ENCODE measurements at places on chromosomes 6 and 20. TPM values are rescaled to one million over a fixed set of nuclear protein-coding genes. Genes with fewer than 3 reads are reported as not detected.

ADTRP gene
- 4.1 TPM for total RNA-seq

BCAS1 gene
- not detected for total RNA-seq

CPXM1 gene
- 0.19 TPM for total RNA-seq

MUC21 gene
- not detected for total RNA-seq

SLC26A8 gene
- not detected for total RNA-seq

TEAD3 gene
- total RNA-seq: 0.19 TPM

SNAP91 gene
- 0.33 TPM for total RNA-seq

TSPO2 gene
- total RNA-seq: not detected

HRH3 gene
- not detected for total RNA-seq

PARD6B gene
- total RNA-seq: 0.57 TPM

HLA-DQA1 gene
- not detected for total RNA-seq

DEF6 gene
- total RNA-seq: 0.98 TPM

TMEM74B gene
- 1.1 TPM for total RNA-seq

SCUBE3 gene
- total RNA-seq: 1.7 TPM

PDYN gene
- not detected for total RNA-seq

TFAP2D gene
- total RNA-seq: not detected

GINS1 gene
- 6.2 TPM for total RNA-seq

C6orf118 gene
- not detected for total RNA-seq

EYS gene
- total RNA-seq: 3.2 TPM

WFDC9 gene
- not detected for total RNA-seq

NPEPL1 gene
- total RNA-seq: 44.4 TPM

RNF217 gene
- 24.2 TPM for total RNA-seq

OR12D3 gene
- not detected for total RNA-seq

CABLES2 gene
- 3.9 TPM for total RNA-seq

CLDN20 gene
- not detected for total RNA-seq

PNPLA1 gene
- total RNA-seq: not detected

PTCRA gene
- total RNA-seq: not detected

TINAG gene
- total RNA-seq: not detected

CST2 gene
- total RNA-seq: not detected

TMEM217 gene
- total RNA-seq: 19.7 TPM

RAET1E gene
- total RNA-seq: 0.29 TPM

STX16 gene
- 31.3 TPM for total RNA-seq

DDX27 gene
- total RNA-seq: 25.9 TPM

GJA1 gene
- 435 TPM for total RNA-seq

GSTA1 gene
- not detected for total RNA-seq

FAM83C gene
- not detected for total RNA-seq

KHDC1L gene
- not detected for total RNA-seq

SMPDL3A gene
- total RNA-seq: 6.4 TPM

CBLN4 gene
- not detected for total RNA-seq

NKX2-2 gene
- not detected for total RNA-seq

DDO gene
- total RNA-seq: not detected

BHLHE23 gene
- not detected for total RNA-seq

KIF25 gene
- total RNA-seq: not detected

XKR7 gene
- total RNA-seq: not detected

Data from vein endothelial cell (primary cell).